T-helper 1 cell (primary cell): ENCODE measurements at places on chromosomes 16 and 17.

DNA sequence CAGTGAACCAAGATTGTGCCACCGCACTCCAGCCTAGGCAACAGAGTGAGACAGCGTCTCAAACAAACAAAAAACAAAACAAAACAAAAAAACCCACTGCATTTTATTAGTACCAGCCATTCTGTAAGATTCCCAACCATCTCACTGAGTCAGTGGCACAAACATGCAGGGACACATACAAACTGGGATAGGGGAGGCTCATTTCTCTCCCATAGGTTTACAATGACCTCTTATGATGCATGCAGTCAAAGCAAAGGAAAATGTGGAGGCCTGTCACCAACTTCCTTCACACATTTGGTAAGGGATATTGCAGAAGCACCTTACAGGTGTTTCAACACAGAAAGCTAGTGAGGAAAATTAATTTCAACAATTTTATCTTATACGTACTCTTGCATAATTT lies 12.4 kb upstream of the STRADA start:
- DNase-seq, result no peak

- DNase-seq, result no peak
These were observed 4.8 kb upstream of the PIRT start for GRCh38 chr17:10842658-10843057.

GRCh38 chr17:67448449-67448848 lies 71.4 kb downstream of the PITPNC1 start:
- DNase-seq, result no peak

- DNase-seq, result no peak
These were observed 22.9 kb upstream of the ZFPM1 start for GRCh38 chr16:88430185-88430523.

- no peak for DNase-seq
These were observed 19.1 kb upstream of the DOC2B start for GRCh38 chr17:200586-200985.
